IMR-90 (cell line): ENCODE measurements at places on chromosomes 3 and 15. TPM values are rescaled to one million over a fixed set of nuclear protein-coding genes. Genes with fewer than 3 reads are reported as not detected.

NAALADL2 gene
- 19.2 and 20.6 TPM in 2 replicates for total RNA-seq

CPN2 gene
- not detected in 2 replicates for total RNA-seq

SERINC4 gene
- total RNA-seq = under 0.01 TPM in 1 of 2 replicates, not detected in the other

IGDCC3 gene
- total RNA-seq = under 0.01 and 0.18 TPM in 2 replicates
